ENCODE measurements at places on chromosomes 5 and 9.

DNA sequence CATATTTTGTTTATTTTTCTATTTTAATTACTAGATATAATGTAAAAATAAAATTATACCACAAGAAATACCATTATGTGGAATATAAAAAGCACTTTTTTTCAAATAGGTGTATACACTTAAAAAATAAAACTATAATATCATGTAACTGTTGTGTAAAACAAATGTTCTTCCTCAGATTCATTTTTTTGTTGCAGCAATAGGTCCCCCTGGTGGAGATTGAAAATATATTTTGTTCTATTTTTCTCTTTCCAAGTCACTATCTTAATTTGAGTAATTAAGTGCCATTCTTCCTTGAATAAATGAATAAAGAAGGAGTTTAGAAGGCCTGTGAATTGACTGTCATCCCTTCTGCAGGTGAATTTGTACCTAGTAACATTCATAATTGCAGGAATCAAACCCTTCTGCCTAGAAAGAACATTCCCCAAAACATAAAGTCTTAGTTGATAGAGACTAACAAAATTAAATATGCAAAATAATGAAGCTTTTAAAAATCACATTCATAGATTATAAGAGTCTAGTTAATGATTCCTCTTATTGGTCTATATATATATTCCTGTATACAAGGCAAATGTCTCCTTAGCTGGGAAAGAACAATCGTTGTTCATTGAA lies 23.4 kb downstream of the CETN3 start:
- no peak for DNase-seq

DNA sequence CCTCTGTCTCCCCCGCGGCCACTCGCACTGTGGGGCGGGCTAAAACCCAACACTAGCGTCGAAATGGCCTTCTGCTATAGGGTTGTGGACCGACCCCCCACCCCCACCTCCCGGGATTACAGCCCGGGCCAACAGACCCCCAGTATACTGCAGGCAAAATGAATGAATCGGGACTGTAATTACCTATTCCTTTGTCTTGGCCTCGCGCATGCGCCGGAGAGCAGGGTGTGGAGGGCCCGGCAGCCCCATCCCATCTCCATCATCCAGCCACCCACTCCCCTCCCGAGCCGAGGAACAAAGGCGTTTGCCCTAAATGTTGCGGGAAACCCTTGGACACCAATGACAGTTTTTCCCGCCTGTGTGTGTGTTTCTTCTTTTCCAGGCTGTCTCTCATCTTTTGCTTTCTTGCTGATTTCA lies 1.6 kb downstream of the BASP1 start:
- DNase-seq: no peak

GRCh38 chr9:34556949-34557348 lies 32.6 kb downstream of the CNTFR start:
- no peak for DNase-seq

DNA sequence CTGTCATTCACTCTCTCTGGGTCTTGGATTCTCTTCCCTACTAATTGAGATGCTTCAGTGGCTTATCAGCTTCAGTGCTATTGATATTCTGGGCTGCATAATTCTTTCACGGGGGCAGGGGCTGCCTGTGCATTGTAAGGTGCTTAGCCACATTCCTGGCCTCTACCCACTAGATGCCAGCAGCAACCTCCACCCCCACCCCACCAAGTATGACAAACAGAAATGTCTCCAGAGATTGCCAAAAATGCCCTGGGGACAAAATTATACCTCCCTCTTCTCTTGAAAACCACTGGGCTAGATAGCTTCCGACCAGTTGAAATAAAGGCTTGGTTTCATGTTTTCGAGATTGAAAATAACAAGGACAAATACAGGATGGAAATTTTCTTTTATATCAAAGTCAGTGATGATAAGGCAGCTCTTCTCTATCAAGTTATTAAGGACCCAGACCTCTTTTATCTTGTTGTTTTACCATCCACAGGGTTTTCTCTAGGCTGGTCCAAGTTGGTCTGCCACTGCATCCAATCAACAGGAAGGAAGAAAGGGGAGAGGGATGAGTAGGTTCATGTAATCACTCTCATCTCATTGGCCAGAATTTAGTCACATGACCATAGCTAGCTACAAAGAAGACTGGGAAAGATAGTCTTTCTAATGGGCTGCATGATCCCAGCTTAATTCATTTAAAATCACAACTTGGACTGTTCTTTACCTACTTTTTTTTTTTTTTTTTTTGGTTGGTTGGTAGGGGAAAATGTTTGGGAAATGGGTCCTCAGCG lies 92.1 kb upstream of the RANBP3L start:
- no peak for DNase-seq

- no peak for DNase-seq
These were observed 46.6 kb downstream of the EXD3 start for GRCh38 chr9:137376386-137376785.

DNA sequence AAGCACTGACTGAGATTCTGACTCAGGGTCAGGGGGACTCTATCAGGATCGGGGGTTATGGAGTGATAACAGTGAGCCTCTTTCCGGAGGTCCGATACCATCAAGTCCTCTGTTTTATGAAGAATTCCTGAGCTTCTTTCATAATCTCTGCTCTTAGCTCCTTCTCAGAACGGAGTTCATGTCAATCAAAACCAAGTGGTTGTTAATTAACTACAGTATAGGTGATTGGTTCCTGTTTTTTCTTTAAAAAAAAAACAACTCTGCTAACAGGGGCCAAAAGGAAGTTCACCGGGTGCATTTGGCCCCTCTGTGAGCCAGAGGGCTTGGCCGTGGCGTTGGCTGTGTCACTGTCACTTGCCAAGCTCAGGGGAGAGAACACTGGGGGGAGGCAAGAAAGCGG lies 4.0 kb downstream of the GFI1B start:
- DNase-seq: no peak

DNA sequence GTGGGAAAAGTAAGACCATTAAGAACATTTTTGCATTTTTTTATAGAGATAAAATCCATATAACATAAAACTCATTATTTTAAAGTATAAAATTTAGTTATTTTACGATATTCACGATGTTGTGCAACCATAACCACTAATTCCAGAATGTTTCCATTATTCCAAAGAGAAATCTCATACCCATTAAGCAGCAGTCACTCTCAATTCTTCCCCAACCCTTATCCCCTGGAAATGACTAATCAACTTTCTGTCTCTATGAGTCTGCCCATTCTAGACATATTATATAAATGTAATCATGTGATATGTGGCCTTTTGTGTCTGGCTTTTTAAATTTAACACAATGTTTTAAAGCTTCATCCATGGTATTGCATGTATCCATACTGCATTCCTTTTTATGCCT lies 115.6 kb upstream of the ADAMTSL1 start:
- no peak for DNase-seq

DNA sequence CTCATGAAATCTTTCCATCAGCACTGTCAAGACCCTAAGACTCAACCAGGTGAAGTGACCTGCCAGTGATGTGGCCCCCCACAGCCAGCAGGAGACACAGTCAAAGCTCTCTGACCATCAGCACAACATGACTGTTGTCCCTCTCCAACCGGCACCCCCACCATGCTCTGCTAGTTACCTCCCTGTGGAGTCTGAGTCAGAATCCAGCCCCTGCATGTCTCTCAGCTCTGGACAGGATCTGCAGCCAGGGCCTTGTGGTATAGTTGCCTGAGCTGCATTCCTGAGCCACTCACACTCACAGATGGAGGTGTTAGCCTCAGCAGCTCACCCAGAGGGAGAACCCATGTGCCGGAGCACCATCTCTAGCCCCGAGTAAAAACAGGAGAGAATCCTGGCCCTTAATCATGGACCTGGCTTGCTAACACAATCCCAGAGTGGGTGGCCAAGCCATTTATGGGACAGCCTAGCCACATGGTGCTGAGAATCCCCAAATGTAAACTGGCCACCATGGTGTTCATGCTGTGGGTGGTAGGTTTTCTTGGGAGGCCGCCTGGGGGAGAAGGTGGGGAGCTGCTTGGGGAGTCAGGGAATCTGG lies 237.8 kb downstream of the PAPPA start:
- no peak for DNase-seq

DNA sequence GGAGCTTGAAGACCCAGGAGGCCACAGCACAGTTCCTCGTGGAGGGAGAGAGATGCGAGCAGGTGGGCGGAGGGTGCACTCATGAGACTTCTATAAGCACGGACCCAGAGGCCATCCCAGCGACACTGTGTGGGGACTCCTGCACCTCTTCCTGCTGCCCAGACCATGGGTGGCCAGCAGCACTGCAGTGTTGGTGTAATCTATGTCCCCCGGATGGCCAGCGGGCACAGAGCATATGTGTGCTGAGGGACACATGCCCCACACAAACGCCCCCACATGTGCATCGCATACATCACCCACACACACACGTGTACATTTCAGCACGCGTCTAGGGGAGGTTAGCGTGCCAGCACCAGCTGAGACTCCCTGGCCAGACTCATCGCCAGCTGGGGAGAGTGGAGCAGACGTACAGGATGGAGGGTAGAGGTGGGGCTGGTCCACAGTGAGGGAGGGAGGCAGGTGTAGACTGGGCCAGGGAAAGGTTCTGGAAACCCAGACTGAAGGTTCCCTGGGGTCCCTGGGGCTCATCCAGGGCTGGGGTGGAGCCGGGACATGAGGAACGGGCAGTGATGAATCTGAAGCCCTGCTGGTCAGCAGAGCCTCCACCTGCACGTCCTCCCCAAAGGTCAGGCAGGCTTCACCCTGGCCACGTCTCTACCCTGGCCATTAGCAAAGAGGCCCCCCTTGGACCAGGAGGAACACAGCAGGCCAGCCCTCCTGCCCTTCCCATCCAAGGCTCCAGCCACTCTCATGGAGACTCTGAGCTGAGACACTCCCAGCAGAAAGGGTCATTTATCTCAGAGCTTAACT lies 27.6 kb downstream of the ADAMTS2 start:
- no peak for DNase-seq

DNA sequence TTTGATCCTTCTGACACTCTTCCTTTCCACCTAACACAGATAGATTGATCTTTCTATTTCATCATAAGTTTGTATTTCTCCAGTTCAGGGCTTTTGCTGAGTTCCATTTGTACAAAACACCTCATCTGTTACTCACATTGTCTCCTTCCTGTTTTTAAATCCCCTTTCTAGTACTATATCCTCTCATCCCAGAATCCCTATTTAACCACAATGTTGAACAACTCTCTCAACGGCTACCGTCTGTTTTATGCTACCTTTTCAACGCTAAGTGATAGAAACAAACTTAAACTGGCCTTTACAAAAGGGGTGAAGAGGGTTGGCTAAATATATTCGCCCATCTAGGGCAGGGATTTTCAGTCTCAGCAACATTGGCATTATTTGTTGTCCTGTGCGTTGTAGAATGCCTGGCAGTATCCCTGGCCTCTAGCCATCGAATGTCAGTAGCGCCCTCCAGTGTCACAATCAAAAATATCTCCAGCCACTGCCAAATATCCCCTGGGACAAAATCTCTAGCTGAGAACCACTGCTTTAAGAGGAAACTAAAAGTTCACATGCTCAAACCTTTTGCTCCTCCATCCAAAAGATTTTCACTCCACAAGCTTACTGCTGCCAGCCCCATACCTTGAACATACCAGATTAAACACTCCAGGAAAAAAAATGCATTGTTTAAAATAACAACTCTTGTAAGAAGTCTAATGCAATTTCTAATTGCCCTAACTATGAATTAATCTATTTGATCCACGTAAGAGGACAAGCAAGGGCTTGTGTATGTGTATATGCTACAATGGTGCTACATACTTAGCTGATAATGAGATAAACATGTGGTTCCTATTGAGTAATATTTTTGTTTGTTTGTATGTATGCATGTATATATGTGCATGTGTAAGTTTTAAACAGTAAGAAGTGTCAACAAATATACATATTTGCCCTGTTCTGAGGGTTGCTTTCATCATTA lies 344.0 kb downstream of the PTPRD start:
- no peak for DNase-seq

DNA sequence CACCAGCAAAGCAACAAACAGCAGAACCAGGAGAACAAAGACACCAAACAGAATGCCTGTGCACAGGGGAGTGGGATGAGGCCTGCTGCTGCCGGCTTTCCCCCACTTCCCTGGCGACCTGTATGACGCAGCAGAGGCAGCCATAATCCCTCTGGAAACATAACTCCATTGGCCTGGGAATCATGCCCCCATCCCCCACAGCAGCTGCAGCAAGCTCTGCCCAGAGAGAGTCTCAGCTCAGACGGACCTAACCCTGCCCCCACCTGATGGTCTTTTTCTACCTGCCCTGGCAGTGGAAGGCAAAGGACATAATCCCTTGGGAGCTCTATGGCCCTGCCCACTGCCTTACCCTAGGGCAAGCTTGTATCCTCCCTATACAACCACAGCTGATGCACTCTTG lies 81.8 kb upstream of the FANCC start:
- no peak for DNase-seq

GRCh38 chr5:40495237-40495635 lies 184.5 kb upstream of the PTGER4 start:
- DNase-seq: no peak

DNA sequence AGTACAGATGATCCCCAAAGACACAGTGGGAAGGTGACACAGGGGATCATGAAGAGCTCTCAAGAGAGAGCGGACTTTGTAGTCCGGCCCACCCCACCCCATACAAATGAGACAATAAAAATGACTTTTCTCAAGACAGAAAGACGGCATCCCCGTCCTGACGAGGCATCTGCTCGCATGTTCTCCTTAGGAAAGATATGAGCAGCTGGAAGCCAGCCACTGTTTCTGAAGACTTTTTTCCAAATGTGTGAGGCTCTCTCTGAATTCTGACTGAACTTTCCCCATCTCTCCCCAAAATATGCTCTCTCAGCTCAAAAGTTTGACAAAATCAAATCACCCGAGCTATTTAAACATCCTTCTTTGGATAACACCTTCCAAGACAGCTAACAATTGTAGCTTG lies 105.2 kb downstream of the RFK start:
- no peak for DNase-seq

DNA sequence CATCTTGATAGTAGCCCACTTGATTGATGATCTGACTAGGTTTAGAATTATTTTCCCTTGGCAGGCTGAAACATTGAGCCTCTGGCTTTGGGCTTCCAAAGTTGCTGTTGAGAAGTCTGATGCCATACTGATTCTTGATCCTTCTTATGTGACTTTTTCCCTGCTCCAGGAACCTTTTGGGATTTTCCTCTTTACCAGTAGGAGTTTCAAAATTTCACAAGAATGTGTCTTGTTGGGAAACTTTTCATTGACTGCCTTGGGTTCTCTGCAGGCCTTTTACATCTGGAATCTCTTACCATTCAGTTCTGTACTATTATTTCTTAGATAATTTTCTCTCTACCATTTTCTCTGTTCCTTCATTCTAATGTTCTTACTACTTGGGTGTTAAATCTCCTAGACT lies 20.0 kb downstream of the STC2 start:
- DNase-seq: no peak

DNA sequence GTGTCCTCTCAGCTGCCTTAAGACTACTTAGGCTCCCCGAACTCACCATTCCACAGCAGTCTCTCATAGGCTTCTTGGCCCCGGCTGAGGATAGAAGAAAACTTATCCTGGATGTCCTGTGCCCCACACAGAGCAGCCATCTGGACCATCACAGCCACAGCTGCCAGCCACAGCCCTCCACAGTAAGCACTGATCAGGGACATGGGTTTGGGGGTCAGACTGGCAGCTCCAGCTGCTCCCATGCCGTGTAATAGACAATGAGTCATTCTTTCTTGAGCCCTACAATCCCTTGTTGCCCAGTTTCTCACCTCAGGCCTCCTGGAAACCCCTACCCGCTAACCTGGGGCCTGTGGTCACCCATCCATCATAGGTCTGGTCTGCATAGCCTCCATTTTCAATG lies 5.7 kb downstream of the CREB3 start:
- DNase-seq: no peak

All from stimulated activated CD8-positive, alpha-beta memory T cell treated with anti-CD3 and anti-CD28 coated beads, Interleukin-12 subunit alpha, Interleukin-12 subunit beta, amount 100 ng/mL, for 4 hours (primary cell).